ENCODE measurements at places on chromosomes 4 and X. TPM values are rescaled to one million over a fixed set of nuclear protein-coding genes. Genes with fewer than 3 reads are reported as not detected.

RAB40AL gene
- total RNA-seq, result not detected

CXCL3 gene
- 4.1 TPM for total RNA-seq

TEX13D gene
- not detected for total RNA-seq

AMOT gene
- total RNA-seq, result 1.6 TPM

ANAPC4 gene
- total RNA-seq, result 12.1 TPM

CLIC2 gene
- total RNA-seq, result 9.5 TPM

JAKMIP1 gene
- total RNA-seq, result not detected

L1CAM gene
- total RNA-seq, result 0.05 TPM

GPRIN3 gene
- 0.20 TPM for total RNA-seq

AREG gene
- total RNA-seq, result 0.74 TPM
